ENCODE measurements at places on chromosomes 16 and 17. TPM values are rescaled to one million over a fixed set of nuclear protein-coding genes. Genes with fewer than 3 reads are reported as not detected.

- no peak for DNase-seq
Observed at GRCh38 chr16:73846007-73846330, 450.6 kb upstream of the PSMD7 start.

GRCh38 chr17:39573447-39574298 is 34.0 kb downstream of the NEUROD2 start:
- peak; percentile 77 for DNase-seq

DNA sequence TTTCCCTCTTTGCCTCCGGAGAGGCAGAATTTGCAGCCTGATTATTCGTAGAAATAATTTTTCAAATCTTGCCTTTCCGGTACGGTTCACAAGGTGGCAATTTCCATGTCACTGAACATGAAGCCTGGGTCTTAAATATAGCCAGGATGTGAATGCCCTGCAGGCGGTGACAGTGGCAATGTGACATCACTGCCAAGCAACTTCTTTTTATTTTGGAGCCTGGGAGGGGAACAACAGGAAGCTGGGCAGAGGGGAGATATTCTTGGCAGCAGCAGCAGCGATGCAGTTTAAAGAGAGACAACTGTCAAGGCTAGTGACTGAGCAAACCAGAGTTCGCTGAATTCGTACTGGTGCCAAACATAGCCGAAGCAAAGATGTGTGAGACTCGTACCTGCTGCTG is 171.1 kb downstream of the SNX29 start:
- no peak for DNase-seq

GRCh38 chr16:70770626-70771552 is 30.1 kb downstream of the VAC14 start:
- peak; percentile 71 for DNase-seq

Gene KCNJ18
- not detected for total RNA-seq

Measured in endothelial cell of umbilical vein (primary cell).